ENCODE measurements at places on chromosomes 4 and X.

GRCh38 chr4:76550966-76551780, 116.1 kb downstream of the SHROOM3 start:
- no peak for DNase-seq

DNA sequence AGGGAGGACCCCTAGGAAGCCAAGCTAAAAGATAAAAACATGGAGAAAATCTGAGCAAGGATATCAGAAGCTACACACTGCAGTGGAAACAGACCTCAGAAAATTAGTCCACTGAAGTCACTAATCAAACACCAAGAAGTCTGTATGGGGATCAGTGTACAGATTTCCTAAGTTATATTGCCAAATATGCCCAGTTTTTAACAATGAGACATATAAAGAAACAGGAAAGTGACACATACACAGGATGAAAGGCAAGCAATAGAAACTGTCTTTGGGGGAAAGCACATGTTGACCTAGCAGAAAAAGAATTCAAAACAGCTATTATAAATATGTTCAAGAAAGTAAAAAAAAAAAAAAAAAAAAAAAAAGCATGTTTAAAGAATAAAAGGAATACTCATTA, 153.7 kb downstream of the PPP4R3C start:
- no peak for DNase-seq

DNA sequence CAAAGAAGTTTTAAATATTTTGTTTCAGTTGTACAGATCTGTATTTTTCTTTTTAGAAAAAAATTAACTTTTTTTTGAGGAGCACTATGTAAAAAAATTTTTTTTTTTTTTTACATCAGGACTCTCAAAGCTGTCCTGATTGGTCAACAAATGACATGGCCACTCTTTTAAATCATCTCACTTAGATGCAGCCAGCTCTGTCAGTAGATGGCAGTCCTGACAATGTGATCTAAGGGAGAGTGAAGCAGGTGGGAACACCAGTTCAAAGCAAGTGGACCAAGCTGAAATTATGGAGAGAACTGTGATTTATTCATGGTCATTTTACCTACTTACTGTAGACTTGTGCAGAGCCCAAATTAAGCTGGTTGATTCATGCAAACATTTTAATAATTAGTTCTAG, 174.7 kb upstream of the GPRIN3 start:
- no peak for DNase-seq

- no peak for DNase-seq
These were observed 49.3 kb upstream of the PHF8 start for GRCh38 chrX:54093571-54093970.

GRCh38 chr4:82899374-82900065, 1.0 kb upstream of the THAP9 start:
- DNase-seq = no peak

DNA sequence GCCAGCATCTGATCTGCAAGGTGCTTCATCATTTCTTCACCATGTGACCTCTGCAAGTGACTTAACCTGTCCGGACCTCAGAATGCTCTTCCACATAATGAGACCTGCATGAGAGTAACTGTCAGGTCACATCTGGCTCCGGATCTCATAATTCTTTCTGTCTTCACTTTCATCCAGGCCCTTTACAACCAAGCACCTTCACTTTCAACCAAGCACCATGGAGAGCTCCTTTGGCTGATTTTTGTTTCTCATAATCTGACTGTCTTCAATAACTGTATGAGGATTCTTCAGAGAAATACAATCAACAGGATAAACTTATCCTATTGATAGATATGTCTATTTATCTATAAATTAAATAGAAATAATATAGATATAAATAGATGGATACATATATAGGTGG, 148.1 kb downstream of the VCX3A start:
- no peak for DNase-seq

- no peak for DNase-seq
These were observed at the start of gene AR for GRCh38 chrX:67543818-67544217. AR (plus strand) TSS chrX:67544021; CDS start chrX:67545147, 1,126 bp downstream.

- DNase-seq = no peak
These were observed 16.9 kb downstream of the RAI2 start for GRCh38 chrX:17844236-17844635.

GRCh38 chrX:46184749-46185148, 360.5 kb downstream of the ZNF674 start:
- DNase-seq = no peak

DNA sequence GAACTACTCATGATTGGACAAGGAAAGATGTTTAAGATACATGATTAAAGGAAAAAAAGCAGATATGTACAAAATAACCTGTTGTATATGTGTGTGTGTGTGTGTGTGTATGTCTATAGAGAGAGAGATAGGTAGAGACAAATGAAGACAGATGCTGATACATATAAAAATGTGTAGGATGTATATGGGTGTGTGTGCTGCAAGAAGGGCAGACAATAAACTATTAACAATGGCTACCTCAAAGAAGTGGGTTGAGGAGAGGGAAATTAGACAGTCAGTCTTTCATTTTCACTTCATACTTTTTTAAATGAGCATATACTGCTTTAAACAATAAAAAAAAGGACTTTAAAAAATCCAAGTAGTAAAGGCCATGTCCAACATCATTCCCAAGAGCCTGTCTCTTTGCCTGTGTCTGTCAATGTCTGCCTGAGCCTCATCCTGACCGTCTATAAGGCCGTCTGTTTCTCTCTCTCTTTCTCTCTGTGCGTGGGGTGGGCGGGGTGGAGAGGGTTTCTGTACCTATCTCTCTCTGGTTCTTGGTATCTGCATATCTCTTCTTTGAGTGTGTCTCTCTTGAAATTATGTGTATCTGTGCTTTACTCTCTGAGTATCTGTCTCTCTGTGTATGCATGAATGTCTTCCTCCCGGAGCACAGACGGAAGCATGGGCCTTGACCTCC, 62.8 kb downstream of the LRBA start:
- DNase-seq = no peak

- DNase-seq = no peak
These were observed 797.0 kb downstream of the PCDH19 start for GRCh38 chrX:99613041-99613440.

GRCh38 chrX:54640736-54641135, 110.7 kb downstream of the GNL3L start:
- no peak for DNase-seq

- no peak for DNase-seq
These were observed 19.6 kb downstream of the SRPX2 start for GRCh38 chrX:100663642-100664041.

DNA sequence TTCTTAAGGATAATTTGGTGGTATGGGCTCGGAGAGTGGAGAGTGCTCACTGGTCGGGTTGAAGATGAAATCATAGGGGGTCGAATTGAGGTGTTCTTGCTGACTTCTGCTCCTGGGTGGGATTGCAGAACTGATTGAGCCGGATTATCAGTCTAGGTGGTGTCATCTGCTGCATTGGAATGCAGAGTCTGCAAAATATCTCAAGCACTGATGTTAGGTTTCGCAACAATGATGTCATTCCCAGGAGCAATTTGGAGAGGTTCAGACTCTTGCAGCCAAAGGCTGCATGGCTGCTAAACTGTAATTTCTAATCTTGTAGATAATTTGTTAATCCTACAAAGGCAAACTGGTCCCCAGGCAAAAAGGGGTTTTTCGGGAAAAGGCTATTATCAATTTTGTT, 67.7 kb downstream of the RHOH start:
- no peak for DNase-seq

DNA sequence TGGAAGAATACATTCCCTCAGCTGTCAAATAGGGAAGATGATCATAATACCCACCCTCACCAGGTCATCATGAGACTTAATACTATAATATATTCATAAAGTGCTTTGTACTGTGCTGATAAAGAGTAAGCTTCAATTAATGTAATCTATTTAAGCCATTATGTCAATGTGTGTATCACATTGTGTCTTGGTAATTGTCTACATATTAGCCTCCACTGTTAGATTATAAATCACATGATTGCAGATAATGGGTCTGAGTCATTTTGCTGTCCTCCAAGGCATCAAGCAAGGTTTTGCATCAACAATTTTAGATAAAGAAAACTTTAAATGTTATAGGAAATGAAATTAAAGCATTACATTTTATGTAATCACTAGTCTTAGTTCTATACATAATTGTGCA, 45.2 kb upstream of the CEP135 start:
- no peak for DNase-seq

DNA sequence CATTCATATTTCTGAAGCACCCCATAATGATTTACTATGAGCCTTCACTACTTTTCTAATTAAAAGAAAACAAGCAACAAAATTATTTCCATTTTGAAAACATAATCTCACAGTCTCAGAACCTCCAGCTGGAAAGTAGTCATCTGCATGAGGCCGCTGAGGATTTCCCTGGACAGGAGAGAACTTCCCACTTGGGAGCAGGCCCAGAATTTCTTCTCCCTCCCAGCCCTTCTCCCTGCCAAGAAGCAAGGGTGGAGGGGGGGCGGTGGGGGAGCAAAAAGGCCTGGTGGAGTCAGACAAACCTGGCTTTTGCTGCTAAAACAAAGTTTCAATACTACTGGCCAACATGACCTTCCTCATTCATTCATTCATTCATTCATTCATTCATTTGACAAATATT, 167.3 kb downstream of the PJA1 start:
- DNase-seq = no peak

- no peak for DNase-seq
These were observed 32.9 kb downstream of the HOPX start for GRCh38 chr4:56648021-56648823.

- peak; percentile 96 for DNase-seq
These were observed at the start of gene RPS3A for GRCh38 chr4:151099229-151099975. RPS3A (plus strand) TSS chr4:151099628; CDS start chr4:151099653, 25 bp downstream.

GRCh38 chr4:122960611-122961000, 38.2 kb upstream of the NUDT6 start:
- DNase-seq = no peak

DNA sequence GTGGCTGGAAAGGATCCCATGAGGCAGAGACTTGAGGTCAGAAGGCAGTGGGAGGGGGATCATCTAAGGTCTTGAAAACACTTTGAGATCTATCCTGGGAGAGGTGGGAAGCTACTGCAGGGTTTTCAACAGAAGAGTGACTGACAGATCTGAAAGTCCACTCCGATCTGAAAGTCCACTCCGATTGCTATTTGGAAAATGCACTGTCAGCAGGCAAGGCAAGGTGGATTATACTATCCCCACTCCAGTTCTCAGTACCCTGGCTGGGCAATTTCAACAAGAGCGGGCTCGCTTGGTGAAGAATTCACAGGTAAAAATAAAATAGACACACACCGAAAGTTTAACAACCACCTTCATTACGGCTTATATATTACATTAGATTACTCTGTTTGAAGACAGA, 42.3 kb upstream of the C1QTNF7 start:
- no peak for DNase-seq

- no peak for DNase-seq
These were observed 2092.4 kb upstream of the TENM3 start for GRCh38 chr4:180150818-180151217.

DNA sequence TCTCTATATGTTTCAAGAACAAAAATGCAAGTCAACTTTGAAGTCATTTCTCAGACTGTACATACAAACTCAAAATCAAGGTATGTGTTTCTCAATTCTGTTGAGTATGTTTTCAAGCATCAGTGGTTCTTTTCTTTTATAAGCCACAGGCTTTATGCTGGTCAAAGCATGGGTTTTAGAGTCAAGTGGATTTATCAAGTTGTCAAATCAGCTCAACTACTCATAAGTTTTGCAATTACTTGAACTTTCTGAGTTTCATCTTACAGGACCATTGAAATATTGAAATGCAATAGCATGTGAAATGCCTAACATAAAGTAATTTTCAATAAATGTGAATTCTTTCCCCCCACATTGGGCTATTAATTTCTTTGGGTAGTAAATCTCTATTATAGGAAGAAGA, 239.9 kb upstream of the DKK2 start:
- DNase-seq = no peak

DNA sequence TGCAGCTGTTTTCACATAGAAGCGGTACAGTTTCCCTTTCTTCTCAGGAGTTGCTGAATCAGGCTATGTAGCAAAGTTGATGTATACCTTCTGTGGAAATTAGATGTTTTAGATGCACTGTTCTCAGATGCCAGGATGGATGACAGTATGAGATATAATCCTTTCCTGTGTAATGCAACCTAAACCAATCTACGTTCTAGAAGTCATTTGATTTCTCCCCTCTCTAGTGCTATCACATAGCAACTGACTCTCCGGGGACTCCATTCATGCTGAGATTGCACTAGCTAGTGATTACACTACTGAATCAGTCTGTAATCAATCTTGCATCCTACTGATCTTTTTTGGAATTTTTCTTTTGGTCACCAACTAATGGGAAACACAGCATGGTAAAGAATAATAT, 1881.7 kb downstream of the PCDH7 start:
- DNase-seq = no peak

GRCh38 chr4:102675141-102675540, 85.6 kb downstream of the MANBA start:
- no peak for DNase-seq

DNA sequence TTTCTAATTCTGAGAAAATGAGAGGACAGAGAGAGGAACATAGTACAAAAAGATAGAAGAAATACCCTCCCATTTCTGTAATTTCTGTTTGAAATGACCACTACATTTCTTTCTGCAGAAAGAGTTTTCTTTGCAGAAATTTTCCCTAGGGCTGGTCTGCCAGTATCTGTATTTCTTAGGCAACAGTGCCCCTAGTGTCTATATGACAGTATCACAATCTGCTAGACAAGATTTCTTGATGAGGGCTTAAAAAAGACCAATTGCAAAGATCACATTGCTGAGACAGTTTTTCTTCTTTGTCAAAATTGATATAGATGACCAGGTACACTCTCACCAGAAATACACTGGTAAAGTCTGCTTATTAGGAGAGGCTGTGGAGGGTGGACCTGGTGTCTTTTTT, 81.0 kb upstream of the ZDHHC15 start:
- DNase-seq = no peak

GRCh38 chrX:40244980-40245379, 147.2 kb upstream of the BCOR start:
- no peak for DNase-seq

DNA sequence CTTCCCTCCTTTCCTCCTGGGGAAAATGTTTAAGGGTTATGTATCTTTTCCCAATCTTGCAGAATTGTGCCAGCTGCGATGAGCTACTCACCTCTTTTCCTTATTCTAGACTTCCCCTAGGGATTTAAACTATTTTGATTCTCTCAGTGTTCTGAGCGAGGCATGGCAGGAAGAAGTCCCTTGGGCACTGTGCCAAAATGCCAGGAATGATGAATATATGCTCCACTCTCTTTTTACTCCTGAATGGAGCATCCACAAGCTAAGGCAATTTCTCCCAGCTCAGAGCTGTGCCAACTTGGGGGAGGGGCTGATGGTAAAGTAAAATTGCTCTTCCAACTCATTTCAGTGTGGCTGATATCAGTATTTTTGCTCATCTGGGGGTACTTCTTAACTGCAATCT, 4.0 kb upstream of the C4orf17 start:
- no peak for DNase-seq

Measured in stimulated activated CD4-positive, alpha-beta T cell treated with anti-CD3 and anti-CD28 coated beads, Interleukin-1b, Interleukin-23, amount 100 ng/mL, for 1 hour (primary cell).